Foreskin keratinocyte (primary cell): ENCODE measurements at places on chromosomes 12 and 14. TPM values are rescaled to one million over a fixed set of nuclear protein-coding genes. Genes with fewer than 3 reads are reported as not detected.

DNA sequence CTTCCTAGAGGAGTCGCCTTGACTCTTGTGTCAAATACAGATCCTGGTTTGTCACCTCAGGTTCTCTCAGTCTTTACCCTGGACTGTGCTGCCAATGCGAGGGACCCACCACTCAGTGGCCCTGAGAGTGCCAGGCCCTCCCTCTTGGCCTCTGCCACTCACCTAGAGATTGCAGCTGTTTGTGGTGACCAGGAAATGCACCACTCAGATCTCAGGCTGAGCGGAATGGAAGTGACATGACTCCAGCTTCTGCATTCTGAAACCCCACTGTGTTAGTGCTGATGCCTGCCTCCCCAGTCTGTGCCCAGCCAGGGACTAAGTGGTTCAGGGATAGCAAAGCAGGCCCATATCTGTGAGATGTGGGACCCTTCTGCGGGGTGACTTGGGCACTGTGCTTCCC is 27.8 kb upstream of the NEDD1 start:
- no peak for DNase-seq

- peak; percentile 59 for DNase-seq
These were observed 45.9 kb upstream of the IFNG-AS1 start for GRCh38 chr12:67943141-67943892.

DNA sequence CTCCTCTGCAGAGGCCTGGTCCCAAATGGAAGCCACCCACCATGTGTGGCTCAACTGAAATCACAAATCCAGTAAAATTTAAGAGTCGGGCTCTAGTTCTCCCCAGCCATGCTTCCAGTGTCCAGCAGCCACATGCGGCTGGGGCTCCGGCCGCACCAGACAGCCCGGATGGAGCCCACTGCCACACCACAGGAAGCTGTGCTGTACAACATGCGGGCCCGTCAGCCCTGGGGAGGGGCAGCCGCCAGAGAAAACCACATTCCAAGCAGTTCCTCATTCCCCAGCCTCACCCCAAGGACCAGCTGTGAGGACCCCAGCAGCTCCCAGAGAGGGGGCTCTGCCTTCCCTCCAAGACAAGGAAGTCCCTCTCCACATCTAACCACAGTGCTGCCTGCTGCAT is 135.0 kb downstream of the NCOR2 start:
- no peak for DNase-seq

DNA sequence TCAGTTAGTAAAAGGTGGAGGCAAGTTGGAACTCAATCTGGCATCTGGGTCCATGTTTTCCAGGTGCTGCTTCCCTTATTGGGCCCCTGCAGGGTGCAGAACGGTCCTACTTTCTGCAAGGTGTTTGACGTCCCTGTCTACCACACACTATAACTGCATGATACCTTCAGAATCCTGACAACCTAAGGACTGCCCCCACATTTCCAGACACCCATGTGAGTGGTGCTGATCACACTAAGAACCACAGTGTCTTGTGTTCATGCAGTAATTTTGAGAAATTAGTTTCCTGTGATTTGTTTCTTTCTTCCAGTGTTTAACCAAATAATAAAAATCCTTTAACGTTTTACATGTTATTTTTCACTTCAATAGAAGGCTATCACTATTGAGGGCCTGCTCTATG is 121.1 kb upstream of the MDM1 start:
- DNase-seq: no peak

DNA sequence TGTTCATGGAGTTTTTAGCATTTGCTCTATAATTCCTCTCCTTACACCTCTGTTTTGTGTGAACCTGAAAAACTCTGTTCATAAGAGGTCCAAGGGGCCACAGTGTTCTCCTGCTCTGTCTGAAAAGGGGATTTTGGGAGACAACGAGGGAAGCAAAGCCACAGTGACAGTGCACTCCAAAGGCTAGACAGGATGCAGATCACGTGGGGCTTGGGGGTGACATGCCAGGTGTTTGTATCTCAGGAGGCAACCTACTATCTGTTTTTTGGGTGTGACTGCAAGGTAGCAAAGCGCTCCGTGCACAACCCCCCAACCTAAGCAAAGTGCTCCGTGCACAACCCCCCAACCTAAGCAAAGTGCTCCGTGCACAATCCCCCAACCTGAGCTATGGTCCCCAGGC is 5.1 kb upstream of the CHD4 start:
- no peak for DNase-seq

DNA sequence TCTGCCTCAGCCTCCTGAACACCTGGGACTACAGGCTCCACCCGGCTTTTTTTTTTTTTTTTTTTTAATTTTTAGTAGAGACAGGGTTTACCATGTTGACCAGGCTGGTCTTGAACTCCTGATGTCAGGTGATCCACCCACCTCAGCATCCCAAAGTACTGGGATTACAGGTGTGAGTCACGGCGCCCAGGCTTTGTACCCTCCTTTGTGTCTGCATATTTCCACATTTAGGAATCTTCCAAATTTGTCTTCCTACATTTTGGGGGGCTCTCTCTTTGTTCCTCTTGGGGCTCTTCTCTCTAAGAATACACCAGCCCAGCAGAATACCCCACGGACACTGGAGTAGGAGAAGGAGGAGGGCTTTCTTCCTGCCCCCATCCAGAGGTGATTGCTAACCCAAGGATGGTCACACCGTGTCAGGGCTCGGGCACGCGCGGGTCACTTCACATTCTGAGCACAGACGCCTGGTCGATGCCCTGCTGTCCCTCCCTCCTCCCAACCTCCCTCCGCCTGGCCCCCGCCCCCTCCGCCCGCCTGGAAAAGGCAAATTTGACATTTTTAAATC is 2.1 kb upstream of the DNAJC22 start:
- no peak for DNase-seq

- no peak for DNase-seq
These were observed 230.7 kb upstream of the DIO3 start for GRCh38 chr14:101330416-101331140.

The RASAL1 gene
- 0.07 TPM in 1 of 2 replicates, not detected in the other for total RNA-seq

The PTCSC3 gene
- total RNA-seq: not detected in 2 replicates
